Stimulated activated CD4-positive, alpha-beta T cell treated with anti-CD3 and anti-CD28 coated beads, Interleukin-12 subunit alpha, Interleukin-12 subunit beta, amount 100 ng/mL, for 48 hours (primary cell): ENCODE measurements at places on chromosomes 16 and 17.

- DNase-seq, result no peak
Observed at GRCh38 chr17:38673707-38674013, 1.1 kb downstream of the EPOP start.

DNA sequence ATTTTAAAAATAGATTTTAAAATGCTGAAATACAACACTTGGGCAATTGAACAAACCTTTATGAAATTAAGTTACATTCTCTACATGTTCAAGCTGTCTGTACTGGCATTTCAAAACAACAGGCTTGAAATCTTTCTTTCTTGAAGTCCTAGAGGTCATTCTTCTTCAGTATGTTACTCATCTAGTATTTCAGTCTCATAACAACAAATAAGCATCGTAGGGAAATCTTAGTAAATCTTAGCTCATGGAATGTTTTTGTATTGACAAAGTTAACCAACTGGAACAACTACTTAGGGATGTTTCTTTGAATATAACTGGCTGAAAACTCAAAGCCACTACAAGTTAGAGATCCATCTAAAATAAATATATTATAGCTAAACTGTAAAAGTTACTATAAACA is 96.6 kb downstream of the KIF2B start:
- no peak for DNase-seq

- peak; percentile 32 for DNase-seq
Observed at GRCh38 chr17:17305281-17305801, 2.2 kb downstream of the NT5M start.

- DNase-seq, result no peak
Observed at GRCh38 chr17:75689441-75689873, 22.3 kb downstream of the SAP30BP start.

- no peak for DNase-seq
Observed at GRCh38 chr16:5030251-5030870, 3.4 kb downstream of the NAGPA start.

DNA sequence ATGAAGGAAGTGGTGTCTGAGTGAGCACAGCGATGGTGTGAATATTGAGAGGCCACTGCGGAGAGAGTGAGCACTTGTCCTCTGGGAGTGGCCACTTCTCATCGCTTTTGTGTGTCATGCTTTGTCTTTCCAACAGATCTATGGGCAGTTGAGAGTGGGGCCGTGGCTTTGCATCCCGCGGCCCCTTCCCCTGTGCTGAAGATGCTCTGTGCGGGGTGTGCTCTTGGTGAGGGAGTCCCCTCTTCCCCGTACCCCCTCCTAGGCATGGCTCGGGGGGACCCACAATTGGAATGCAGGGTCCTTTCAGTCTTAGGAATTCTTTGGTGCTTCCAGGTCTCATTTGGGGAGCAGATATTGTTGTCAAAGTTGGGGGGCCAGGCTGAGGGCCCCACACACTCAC is 197.3 kb upstream of the WSCD1 start:
- DNase-seq, result no peak

DNA sequence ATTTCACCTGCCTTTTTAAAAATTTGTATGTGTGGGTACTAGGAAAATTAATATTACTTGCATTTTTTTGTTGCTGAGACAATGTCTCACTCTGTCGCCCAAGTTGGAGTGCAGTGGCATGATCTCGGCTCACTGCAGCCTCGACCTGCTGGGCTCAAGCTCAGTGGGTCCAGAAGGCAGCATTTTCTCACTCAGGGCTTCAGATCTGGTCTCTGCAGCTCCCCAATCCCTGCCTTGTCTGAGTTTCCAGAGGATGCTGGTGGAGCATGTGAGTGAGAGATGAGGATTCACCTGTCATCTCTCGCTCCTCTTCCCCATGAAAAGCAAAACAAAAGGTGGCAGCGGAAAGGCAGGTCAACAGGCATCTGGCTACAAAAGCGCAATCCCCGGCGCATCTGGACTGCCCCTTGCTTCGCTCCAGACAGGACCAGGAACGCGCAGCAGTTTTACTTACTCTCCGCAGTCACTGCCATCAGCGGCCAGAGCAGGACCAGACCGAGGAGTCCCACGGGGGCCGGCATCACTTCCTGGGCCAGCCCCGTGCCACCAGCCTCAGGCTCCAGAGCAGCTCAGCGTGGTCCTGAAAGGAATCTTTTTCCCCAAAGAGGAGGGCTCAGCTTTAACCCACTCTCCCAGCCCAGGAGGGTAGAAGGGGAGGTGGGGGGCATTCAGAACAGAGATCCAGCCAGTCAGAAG is 59.9 kb downstream of the LITAF start:
- no peak for DNase-seq

- DNase-seq, result no peak
Observed at GRCh38 chr17:40106760-40107521, 6.6 kb upstream of the NR1D1 start.

GRCh38 chr16:14398014-14398717 is 231.9 kb downstream of the PARN start:
- DNase-seq, result no peak

DNA sequence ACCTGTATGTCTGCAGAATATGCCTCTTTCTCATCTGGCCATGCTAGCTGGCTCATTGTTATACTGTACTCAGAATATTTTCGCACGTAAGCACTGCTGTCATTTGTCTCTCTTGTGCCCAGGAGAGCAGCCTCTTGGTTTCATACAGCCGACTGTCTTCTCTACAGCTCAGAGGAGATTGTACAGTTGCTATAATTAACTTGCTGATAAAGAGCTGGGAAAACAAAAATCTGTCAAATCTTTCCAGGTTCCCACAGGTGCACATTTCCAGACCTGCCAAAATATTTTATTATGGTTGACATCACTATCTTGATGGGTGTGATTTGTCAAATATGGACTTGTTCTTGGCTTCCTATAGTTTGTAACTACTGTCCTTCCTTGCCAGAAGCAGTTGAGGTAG is 122.7 kb downstream of the FTO start:
- no peak for DNase-seq

GRCh38 chr17:19410875-19411620 is at the start of gene RNF112:
RNF112 (plus strand) TSS chr17:19411232; CDS start chr17:19411409, 177 bp downstream.
- no peak for DNase-seq

- no peak for DNase-seq
Observed at GRCh38 chr17:58576679-58577367, 62.4 kb upstream of the MTMR4 start.

GRCh38 chr17:30557916-30558685 is 80.9 kb downstream of the GOSR1 start:
- DNase-seq, result no peak

DNA sequence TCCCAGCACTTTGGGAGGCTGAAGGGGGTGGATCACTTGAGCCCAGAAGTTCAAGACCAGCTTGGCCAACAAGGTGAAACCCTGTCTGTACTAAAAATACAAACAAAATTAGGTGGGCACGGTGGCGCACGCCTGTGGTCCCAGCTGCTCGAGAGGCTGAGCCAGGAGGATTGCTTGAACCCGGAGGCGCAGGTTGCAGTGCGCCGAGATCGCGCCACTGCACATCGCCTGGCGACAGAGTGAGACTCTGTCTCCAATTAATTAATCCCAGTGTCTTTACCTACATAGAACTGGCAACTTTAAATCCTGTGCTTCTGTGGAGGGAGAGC is 1.5 kb upstream of the ELOB start:
- DNase-seq, result no peak

DNA sequence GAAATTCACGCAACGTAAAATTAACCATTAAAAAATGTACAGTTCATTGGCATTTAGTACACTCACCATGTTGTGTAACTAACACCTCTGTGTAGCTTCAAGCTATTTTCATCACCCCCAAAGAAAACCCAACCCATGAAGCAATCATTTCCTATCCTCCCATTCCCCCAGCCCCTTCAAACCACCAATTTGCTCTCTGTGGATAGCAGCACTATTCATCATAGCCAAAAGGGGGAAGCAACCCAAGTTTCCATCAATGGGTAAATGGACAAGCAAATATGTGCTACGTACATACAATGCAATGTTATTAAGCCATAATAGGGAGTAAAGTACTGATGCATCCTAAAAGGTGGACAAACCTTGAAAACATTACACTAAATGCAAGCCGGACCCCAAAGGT is 10.9 kb upstream of the KRT222 start:
- no peak for DNase-seq

DNA sequence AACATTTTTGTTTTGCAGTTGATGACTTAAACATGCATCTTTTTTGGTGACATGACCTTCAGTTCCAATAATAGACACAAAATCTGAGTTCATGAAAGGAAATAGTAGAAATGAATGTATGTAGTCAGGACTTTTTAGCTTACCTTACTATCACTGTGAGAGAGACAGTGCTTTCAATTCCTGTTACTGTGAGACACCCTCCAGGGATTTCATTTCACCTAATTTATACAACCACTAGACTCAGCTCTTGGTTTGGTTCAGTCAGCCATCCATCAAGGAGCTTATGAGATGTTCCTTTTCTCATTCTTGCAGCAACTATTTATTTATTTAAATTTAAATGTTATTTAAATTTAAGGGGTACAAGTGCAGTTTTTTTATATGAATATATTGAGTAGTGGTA is 77.9 kb downstream of the MAP2K4 start:
- no peak for DNase-seq

- DNase-seq, result no peak
Observed at GRCh38 chr16:14462811-14463210, 167.2 kb downstream of the PARN start.

- no peak for DNase-seq
Observed at GRCh38 chr17:13113821-13114525, 96.1 kb upstream of the ELAC2 start.

DNA sequence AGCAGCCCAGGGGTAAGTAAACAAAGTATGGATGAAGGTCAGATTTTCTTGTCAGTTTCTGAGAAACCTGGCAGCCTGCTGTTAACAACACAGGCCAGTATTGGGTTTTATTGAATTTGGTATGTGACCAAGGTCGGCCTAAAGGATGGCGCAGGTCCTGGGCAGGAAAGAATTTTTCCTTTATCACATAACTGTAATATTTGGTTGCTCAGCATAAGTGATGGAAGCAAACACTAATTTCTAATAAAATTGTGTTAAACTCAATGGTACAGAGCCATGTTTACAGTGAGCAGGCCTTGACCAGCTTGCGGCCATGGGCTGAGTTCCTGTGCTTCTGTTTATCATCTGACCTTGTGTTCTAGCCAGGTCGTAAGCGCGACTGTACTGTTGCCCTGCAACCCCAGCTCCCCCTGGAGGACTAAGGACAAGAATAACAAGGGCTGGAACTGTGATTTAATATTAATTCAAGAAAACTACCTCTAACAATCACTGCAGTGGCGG is 10.5 kb downstream of the POLDIP2 start:
- DNase-seq, result no peak

DNA sequence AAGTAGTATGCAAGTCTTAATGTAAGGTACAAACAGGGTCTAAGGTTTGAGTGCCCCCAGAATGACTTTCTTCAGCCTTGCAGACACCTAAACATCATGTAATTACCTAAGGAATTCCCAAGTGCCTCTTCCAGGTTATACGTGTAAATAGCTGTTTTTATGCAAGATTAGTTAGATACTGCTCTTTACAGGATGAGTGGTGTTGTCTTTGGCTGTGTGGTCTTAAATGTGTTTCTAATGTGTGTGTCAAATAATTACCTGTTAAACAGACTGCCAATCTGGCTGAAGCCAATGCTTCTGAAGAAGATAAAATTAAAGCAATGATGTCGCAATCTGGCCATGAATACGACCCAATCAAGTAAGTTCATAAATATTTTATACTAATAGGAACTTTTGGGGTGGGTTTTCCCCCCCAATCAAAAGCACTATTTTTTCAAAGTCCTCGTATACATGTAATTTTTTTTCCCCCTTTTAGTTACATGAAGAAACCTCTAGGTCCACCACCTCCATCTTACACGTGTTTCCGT is 16.0 kb downstream of the RBBP6 start:
- no peak for DNase-seq
